ENCODE measurements at places on chromosomes 13 and 19.

DNA sequence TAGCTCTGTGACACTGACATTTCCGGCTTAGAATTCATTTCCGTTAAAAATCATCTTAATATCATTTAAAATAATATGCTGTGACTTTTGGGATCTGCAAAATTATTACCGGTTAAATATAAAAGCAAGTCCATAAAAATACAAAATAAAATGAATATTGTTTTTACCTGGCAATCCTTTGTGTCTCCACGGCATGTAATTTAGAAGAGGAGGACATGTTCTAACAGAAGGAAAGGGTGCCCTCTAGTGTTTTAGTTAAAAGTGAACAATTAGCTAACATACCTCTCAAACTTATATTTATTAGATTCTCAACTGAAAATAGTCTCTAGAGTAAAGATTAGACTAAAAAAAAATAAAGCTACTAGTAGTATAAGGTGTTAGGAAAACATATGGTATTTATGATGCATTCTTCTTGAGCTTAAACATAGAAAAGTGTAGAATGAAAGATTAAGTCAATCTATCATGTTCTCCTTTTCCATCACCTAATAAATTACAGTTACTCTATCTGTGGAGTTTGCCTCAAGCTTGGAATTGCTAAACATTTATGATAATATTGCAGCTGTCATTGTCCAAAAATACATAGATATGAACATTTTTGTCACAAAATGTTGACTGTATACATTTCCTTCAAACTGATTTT is 676.7 kb upstream of the SPRY2 start:
- DNase-seq = peak; percentile 11

DNA sequence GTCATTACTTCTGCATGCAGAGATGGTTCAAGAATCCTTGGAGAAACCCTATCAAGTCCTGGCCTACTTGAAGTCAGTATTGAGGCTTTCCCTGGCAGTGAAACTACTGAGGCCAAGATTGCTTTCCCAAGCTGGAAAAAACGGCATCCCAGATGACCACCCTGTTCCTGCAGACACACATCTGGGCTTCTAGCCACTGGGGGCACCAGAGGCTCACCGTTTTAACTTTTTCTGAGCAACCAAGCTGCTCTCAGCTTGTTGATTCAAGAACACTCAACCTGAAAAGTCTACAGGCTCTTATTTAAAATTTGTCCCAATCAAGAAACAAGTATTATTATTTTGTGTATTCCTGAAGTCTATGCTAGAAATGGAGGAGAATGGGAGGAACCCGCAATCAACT is 66.6 kb downstream of the SPRYD7 start:
- no peak for DNase-seq

DNA sequence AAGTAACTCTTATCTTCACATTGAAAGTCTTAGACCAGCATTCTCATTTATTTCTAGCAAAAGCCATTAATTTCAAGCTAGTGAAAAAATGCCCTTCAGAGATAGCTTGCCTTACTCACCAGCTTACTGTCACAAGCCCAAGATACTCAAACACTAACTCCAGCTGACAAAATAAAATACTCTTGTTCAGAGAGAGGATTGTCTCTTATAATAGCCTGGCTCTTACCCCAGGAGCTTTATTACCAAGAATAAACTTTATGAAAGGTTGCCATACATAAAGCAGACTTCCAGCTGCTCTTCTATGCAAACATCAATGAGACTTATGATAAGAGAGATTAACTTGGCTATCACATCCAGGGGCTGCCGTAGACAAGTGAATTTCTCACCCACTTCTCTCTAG is 53.6 kb downstream of the XPO4 start:
- DNase-seq = no peak

DNA sequence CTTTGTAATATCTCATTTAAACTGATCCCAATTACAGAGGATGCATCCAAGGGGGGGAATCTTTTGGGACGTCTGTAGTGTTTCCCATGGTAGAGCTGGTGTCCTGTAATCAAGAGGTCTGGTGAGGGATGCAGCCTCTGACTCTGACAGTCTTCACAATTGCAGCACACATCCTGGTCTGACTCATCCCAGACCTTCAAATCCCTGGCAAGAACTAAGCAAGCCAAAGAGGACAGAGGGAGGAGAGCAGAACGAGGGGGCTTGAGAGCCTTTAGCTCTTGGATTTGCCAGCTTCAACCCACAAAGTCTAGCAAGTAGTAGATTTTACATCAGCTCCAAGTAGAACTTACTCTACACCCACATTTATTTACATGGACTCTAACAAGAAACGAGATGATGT is 17.3 kb upstream of the FCGBP start:
- no peak for DNase-seq

GRCh38 chr13:50587115-50587514 is 256.4 kb downstream of the DLEU7 start:
- DNase-seq = no peak

GRCh38 chr19:45382426-45382825 is 12.1 kb upstream of the ERCC2 start:
- DNase-seq = no peak

DNA sequence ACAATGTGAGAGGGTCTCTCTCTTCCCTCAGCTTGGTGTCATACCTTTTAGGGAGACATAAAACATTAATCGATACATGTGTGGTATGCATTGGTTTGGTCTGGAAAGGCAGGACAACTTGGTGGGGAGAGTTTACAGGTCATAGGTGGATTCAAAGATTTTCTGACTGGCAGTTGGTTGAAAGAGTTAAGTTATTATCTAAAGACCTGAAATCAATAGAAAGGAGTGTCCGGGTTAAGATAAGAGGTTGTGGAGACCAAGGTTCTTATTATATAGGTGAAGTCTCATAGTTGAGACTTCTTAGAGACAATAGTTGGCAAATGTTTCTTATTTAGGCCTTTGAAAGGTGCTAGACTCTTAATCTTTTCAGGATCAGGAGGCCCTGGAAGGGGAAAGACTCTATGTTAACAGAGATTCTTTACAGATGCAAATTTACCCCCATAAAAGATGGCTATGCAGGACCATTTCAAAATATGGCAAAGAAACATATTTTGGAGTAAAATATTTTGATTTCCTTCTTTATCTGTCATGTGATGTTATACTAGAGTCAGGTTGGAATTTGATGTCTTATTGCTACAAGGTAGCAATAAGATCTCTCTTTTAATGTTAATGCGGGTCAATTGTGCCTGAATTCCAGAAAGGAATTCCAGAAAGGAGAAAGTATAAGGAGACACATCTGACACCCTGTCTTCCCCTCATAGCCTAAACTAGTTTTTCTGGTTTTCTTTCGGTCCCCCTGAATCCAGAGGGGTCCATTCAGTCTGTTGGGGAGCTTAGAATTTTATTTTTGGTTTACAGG is 59.2 kb upstream of the RCBTB2 start:
- DNase-seq = no peak

- DNase-seq = no peak
Observed at GRCh38 chr13:113151745-113152690, 6.4 kb upstream of the PROZ start.

DNA sequence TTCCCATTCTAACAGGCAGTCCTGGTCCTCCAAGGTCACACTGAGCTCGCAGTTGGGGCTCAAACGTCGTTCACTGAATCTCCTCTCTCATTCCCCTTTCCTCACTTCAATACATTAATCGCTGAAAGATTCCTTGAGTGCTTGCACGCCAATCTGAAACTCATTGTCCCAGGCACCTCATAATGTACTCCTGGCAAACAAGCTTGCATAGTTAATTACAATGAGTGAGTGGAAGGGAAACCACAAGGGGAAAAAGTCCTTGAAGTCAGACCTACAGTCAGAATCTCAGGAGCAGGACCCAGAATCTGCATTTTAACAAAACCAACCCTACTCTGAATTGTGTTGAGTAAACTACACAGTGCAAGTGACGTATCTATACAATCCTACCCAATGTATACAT is 86.9 kb downstream of the CRYL1 start:
- no peak for DNase-seq

DNA sequence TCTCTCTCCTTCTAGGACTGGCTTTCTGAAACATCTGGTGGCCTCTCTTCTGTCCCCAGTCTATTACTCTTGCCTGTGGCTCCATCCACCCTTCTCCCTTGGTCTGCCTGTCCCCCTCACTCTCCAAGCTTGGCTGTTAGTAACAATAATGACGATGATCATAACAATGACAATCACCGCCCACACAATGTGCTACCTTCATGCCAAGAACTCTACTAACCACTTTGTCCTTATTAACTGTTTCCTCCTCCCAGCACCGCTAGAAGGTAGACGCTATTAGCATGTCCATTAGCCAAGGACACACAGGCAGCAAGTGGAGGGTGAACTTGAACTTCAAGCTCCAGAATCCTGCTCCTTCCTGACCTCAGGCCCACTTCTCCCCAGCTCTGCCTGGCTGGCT is 2.7 kb downstream of the GYS1 start:
- no peak for DNase-seq

- DNase-seq = no peak
Observed at GRCh38 chr13:36275190-36276002, 22.2 kb downstream of the CCDC169 start.

DNA sequence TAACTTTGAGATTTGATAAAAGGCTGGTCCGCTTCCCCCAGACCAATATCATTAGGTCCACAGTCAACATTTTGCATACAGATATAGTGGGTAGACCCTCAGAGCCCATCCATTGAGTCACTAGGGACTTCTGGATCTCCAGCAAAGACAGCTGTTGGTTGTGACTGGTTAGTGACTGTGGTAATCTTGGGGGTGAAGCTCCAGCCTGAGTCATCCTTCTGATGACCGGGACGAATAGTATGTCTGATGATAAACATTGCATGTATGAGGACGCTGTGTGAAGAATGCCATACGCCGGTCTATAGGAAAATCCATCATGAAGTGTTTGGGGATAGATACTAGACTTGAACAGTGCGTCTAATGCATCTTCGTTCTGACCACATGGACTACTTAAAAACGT is 307.0 kb downstream of the UQCRFS1 start:
- DNase-seq = no peak

- DNase-seq = no peak
Observed at GRCh38 chr13:85812282-85812681, 13.1 kb upstream of the SLITRK6 start.

DNA sequence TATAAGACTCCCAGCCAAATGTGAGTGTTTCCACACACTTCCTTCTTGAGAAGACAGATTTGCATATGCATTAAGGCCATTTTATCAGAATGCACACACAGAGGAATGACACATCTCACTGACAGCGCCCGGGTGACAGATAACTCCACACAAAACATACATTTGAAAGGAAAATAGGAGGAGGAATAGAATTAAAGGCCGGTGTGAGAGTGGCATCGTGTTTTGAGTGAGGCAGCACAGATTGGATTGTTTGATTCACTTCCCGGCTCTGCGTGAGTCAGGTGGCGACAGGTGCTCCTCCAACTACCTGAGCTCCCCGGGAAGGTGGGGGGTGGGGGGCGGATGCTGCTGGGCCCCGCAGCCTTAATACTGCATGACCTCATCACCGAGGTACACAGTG is 429.0 kb downstream of the TSHZ3 start:
- no peak for DNase-seq
